Stimulated activated CD8-positive, alpha-beta memory T cell treated with anti-CD3 and anti-CD28 coated beads, Interleukin-15, amount 100 ng/mL, for 4 hours (primary cell): ENCODE measurements at places on chromosomes 3 and 15.

GRCh38 chr15:41923401-41923997, 29.6 kb upstream of the SPTBN5 start:
- no peak for DNase-seq

- DNase-seq: no peak
These were observed 428.8 kb downstream of the PYDC2 start for GRCh38 chr3:191889756-191890155.

DNA sequence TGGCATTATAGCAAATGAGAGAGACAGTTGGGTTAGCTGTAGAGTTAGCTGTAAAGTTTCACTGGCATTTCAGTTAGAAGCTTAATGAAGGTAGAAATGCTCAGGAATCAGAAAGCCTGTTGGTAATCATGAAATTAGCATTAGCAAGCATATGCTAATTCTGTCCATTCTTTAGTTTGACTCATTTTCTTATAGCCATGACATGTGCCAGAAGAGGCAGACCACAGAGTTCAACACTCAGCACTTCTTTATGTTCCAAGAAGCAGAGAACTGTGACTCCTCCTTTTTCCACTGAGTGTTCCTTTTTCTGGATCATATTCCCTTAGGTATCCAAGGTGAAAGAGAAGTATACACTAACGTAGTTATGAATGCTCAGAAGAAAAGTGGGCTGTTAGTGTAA, 276.2 kb upstream of the SGO1 start:
- DNase-seq: no peak

DNA sequence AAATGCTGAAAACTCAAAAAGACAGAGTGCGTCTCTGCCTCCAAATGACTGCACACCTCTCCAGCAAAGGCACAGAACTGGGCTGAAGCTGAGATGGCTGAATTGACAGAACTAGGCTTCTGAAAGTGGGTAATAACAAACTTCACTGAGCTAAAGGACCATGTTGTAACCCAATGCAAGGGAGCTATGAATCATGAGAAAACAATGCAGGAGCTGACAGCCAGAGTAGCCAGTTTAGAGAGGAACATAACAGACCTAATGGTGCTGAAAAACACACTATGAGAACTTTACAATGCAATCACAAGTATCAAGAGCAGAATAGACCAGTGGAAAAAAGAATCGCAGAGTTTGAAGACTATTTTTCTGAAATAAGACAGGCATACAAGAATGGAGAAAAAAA, 10.1 kb upstream of the AVEN start:
- no peak for DNase-seq

GRCh38 chr15:99564221-99565048, 1.3 kb upstream of the MEF2A start:
- no peak for DNase-seq

- DNase-seq: no peak
These were observed 375.2 kb upstream of the SGO1 start for GRCh38 chr3:20561166-20561565.

DNA sequence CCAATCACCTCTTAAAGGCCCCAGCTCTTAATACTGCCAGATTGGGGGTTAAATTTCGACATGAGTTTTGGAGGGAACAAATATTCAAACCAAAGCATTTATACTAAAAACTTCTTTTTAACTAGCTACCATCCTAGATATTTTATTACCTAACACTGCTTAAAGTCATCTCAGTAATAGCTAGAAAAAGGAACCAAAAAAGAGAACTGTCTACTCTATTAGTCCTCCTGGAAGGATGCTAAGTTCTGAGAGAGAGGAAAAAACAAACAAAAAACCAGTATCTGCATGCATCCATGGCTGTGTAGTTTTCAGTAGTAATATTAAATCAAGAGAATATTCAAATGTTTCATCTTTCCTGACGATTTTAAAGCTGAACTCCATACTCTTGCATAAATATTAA, 5.8 kb downstream of the CPOX start:
- DNase-seq: no peak

- DNase-seq: no peak
These were observed 43.2 kb downstream of the SLC7A14 start for GRCh38 chr3:170542704-170543103.

DNA sequence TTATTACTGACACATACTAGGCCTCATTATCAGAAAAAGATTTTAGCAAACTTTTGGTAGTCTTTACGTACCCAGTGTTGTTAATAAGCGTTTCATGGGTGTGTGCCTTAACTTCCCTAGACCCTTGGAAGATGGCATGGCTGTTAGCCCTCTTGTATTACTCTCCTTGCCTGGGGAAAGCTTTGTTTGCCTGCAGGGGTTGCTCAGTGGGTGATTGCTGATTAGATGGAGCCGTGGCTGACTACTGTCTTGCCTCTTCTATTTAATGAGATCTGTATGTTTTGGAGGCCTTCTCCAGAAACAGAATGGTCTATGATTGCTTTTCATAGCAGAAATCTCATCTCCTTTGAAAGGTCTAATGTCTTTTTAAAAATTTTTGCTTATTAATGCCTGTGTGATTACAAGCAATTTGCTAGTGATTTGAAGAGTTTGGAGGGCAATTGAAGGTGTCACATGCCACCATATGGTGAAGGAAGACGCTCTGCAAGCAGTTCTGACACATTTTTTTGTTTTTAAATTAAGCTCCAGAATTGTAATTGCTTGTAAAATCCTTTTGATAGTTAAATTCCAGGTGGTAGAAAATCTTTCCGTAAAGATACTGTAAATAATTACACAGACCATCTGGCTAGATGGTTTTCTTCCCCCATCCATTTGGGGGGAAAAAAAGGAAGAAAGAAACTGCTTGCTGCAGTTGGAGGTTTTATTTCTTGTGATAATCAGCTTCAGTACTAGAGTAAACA, 11.4 kb upstream of the C3orf20 start:
- DNase-seq: no peak

DNA sequence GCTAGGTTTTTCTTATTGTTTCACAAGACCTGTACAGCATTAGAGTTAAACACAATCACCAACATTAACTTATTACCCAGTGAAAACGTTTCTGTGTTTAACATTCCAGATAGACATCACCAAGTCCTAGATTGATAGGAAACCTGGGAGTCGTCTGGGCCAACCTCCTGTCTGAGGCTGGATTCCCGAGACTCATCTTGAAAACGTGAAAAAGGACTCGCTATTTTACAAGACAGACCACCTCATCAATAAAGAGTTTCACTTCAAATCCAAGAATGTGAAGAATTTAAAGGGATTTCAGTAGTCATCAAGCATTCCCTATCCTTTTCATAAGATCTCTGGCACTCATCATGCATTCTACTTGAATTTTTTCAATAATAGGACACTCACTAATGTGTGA, 626.6 kb downstream of the MCTP2 start:
- no peak for DNase-seq

DNA sequence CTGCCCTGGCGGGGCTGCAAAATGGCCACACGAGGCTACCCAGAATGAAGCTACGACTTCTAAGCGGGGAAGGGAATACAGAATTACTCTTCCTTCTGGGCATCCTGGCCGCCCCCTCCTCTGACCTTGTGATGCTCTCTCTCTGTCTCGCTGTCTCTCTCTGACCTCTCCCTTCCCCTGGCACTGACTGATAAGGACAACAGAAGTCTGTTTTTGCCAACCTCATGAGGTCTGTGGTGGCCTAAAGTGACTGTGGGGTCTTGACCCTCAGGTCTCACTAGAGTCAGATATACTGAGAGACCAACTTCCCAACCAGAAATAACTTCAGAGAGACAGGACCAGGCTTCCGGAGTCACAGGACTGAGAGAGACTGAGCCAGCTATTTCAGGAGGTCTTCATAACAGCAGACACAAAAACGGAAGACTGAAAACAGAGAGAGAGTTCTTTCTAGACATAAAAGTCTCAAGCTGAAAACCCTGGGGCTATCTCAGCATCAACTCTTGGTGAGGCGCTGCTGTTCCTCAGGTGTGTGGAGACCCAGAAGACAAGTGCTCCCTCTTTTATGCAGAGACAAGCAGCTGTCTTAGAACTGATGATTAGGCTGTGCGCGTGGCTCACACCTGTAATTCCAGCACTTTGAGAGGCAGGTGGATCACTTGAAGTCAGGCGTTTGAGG, 38.2 kb upstream of the CFAP161 start:
- DNase-seq: no peak

DNA sequence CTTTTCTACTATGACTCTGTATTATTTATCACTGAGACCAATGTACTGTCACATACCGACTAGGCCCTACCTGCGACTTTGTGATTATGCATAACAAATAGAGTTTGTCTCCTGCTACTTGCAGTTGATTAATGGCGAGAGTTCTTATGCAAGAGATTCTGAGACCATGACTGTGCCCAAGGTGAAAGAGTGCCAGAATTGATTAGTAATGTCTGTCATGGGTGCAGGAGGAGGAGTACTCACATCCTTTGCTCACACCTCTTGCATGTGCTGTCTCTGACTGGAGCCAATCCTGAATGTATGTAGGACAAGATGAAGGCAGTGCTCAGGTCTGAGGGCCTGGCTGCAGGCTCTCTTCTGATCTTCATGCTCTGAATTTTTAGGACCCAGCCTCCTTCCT, 260.7 kb downstream of the THSD4 start:
- DNase-seq: no peak

DNA sequence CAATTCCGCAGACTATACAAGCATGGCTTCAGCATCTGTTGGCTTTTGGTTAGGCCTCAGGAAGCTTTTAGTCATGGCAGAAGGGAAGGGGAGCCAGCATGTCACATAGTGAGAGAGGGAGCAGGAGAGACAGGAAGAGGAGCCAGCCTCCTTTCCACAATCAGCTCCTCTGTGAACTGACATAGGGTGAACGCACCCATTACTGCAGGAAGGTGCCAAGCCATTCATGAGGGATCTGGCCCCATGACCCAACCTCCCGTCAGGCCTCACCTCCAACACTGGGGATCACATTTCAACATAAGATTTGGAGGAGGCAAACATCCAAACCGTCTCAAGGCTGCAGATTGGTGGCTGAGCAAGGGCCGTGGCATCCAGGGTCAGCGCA, 106.3 kb downstream of the LRRK1 start:
- DNase-seq: no peak

- no peak for DNase-seq
These were observed 42.9 kb downstream of the NPTN start for GRCh38 chr15:73590263-73590662.

DNA sequence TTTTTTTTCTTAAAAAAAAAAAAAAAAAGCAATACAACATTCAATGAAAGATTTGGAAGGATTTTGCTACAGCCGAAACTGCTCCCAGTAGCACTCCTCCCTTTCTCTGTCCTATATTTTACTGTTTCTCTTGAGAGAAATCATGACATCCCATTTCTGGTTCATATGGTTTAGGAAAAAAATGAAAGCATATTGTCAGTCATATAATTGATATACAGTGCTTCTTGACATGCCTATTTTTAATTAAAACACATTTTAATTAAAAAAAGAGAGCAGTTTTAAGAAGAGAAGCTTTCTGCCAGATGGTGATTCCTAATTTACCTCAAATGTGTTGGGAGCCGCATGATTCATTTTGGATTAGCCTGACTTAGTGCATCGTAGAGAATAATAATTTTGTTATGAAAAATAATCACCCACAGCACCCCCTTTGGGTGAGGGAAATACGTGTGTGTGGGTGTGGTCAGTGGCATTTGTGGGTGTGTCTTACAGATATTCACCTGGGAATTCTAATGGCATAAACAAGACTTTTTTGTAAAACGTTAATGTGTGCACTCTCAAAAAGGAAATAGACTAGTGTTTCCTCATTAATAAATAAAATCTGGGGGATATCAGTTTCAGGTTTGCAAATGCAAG, 544.5 kb downstream of the MFSD1 start:
- DNase-seq: no peak

GRCh38 chr3:104275199-104275598, 1091.5 kb upstream of the ALCAM start:
- DNase-seq: no peak

DNA sequence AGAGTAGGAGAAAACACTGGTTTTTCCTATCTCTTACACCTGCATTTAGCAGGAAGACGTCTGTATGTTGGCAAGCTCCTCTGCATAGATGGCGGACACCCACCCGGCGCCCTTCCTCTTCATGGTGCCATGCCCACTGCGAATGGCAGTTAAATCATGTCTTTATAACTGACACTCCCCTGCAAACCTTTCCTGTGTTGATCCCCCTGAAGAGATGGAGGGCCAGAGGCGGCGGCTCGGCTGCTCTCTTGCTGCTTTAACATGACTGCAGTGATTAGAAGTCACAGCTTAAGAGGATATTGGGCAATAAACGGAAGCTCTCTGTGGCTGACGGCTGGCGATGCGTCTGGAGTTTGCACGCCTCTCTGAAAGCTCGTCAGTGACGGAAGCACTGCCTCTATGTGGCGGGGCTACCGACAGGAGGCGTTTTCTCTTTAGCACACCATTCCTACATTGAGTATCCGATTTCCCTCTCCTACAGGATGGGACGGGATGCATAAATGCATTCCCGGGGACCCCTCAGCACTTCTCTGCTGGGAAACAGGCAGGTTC, 25.5 kb upstream of the SNRPA1 start:
- peak; percentile 28 for DNase-seq

DNA sequence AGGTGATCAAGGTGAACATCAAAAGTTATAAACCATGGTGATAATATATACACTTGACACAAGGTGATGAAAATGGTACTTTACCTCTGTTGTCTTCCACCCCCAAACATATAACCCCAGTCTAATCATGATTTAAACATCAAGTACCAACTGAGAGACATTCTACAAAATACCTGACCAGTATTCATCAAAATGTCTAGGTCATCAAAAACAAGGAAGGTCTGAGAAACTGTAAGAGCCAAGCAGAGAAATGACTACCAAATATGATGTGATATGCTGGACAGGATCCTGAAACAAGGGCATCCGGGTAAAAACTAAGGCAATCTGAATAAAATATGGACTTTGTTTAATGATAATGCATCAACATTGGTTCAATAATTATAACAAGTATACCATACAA, 27.8 kb downstream of the EDC3 start:
- DNase-seq: no peak

DNA sequence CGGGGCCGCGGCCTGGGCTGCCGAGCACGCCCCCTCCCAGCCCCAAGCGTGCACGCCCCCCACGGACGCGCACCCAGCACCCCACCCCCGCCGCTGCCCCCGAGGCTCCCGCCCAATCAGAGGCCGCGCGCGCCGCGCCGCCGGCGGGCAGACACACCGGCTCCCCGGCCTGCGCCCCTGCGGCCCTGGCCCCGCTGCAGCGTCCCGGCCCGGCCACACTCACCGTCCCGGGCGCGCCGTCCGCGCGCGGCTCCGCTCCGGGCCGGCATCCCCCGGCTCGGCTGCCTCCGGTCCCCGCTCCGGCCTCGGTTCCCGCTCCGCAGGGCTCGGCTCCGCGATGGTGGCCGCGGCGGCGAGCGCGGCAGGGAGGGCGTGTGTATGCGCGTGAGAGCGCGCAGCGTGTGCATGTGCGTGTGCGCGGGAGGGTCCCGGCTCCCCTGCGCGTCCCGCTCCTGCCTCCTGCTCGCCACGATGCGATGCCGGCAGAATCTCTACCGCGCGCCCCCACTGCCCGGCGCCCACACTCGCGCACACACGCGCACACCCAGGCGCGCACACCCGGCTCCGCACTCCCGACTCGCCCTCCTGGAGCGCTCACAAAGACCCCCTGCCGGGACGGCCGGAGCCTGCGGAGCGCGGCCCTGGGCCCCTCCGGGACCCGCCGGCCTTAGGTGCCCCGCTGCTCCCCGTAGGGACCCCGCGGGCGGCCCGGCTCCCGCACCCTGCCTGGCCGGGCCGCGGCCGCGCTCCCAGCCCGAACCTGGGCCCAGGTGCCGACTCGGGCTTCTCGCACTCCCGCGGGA, 186.5 kb upstream of the LINGO1 start:
- no peak for DNase-seq

- DNase-seq: no peak
These were observed 37.1 kb upstream of the ST3GAL6 start for GRCh38 chr3:98726084-98726483.

GRCh38 chr3:128438488-128439072, 28.1 kb downstream of the DNAJB8 start:
- DNase-seq: no peak
